ENCODE measurements at places on chromosomes 7 and 10. TPM values are rescaled to one million over a fixed set of nuclear protein-coding genes. Genes with fewer than 3 reads are reported as not detected.
A peak's percentile ranks its signal among the peaks of the same experiment; 100 is the strongest.

DNA sequence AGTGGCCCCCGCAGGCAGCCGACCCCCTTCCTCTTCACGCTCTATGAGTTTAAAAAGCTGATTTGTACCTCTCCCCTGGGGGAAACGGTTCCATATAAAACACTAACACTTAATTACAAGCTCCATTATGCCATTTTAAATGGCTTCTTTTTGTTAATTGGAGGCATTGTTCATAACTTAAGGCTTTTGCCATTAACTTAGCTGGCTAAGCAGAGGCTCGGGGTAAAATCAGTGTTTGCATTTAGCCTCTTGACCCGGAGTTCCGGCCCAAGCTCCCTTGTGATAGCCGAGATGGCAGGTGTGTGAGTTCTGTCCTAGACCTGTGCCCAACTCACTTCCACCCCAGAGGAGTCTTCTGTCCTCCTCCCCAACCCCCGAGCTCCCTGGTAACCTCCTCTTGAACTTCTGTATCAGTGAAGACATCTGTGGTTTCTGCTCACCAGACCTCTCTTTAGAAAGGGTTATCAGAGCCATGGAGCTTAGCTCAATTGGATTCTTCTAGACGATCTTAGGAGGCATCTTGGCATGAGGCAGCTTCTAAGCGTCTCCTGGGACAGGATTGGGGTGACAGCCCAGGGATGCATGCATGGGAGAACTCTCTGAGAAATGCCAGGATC is 34.2 kb upstream of the SH2B2 start:
- peak; percentile 68 for DNase-seq
- H3K27ac ChIP-seq, result no peak overlapping the region
- no peaks in the 10 kb centered on the region for H3K27me3 ChIP-seq
- H3K36me3 ChIP-seq, result peaks cover 14% of the 10 kb centered on the region

DNA sequence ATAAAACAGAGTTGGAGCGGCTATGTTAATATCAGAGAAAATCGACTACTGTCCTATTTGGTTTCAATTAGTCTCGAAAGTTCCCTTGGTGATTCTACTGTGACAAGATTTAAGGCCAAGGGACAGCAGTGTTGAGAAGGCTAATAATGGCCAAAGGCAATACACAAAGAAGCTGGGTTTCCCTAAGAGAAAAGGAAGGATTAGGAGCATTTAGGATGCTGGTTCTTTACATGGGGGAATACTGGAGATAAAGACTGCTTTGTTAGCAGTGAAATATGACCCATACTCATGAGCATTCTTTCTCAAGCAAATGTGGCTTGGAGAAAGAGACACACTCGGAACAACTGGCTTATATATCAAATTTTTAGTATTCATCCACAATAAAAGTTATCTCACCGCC is 32.2 kb downstream of the IQUB start:
- H3K36me3 ChIP-seq, result no peaks in the 10 kb centered on the region
- no peak for DNase-seq
- H3K27me3 ChIP-seq, result no peaks in the 10 kb centered on the region
- no peak overlapping the region for H3K27ac ChIP-seq
- no peak overlapping the region for H3K4me3 ChIP-seq
- H3K4me1 ChIP-seq, result no peaks in the 10 kb centered on the region

Gene RNF32
- 2.3 TPM for polyA plus RNA-seq

Gene SVOPL
- polyA plus RNA-seq, result not detected

- no peaks in the 10 kb centered on the region for H3K4me1 ChIP-seq
- H3K27ac ChIP-seq, result no peak overlapping the region
- H3K27me3 ChIP-seq, result no peaks in the 10 kb centered on the region
- DNase-seq, result no peak
- no peaks in the 10 kb centered on the region for H3K36me3 ChIP-seq
- H3K4me3 ChIP-seq, result no peak overlapping the region
Measured at GRCh38 chr7:22430457-22430856, 69.5 kb downstream of the STEAP1B start.

Gene MYL10
- not detected for polyA plus RNA-seq

DNA sequence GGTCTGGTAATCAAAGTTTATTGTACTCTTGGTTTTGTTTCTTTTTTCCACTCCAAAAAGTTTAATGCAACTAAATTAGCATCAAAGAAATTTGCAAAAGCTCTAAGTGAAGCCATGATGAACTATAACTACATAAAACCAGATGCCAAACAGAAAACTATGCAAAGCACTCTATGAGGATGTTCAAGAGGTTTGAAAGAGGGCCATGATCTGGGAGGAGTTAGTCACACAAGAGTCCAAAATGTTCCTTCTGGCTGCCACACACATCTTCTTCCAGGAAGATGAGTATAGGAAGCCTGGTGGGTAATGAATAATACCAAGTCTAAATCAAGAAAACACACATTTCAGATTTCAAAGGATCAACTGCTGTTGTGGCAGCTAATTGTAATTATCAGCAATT is 28.4 kb downstream of the GLI3 start:
- no peaks in the 10 kb centered on the region for H3K4me1 ChIP-seq
- no peak overlapping the region for H3K4me3 ChIP-seq
- no peaks in the 10 kb centered on the region for H3K36me3 ChIP-seq

DNA sequence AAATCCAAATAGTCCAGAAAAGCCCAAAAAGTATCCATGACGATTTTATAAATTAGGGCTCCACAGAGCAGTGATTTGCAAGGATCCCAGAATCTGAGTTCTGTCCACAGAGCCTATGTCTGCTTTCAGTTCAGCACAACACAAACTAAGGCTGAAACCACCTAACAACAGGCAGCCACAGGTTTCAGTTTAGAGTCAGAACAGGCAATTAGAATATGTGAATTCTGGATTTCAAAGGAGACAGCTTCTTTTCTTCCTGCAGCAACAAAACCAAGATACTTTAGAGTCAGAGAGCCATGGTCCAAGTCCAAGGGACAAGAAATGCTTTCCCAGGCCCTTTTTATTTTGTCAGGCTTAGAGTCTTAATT is 23.6 kb downstream of the IFIT3 start:
- H3K27me3 ChIP-seq, result no peaks in the 10 kb centered on the region
- no peak overlapping the region for H3K4me3 ChIP-seq
- H3K36me3 ChIP-seq, result no peaks in the 10 kb centered on the region

DNA sequence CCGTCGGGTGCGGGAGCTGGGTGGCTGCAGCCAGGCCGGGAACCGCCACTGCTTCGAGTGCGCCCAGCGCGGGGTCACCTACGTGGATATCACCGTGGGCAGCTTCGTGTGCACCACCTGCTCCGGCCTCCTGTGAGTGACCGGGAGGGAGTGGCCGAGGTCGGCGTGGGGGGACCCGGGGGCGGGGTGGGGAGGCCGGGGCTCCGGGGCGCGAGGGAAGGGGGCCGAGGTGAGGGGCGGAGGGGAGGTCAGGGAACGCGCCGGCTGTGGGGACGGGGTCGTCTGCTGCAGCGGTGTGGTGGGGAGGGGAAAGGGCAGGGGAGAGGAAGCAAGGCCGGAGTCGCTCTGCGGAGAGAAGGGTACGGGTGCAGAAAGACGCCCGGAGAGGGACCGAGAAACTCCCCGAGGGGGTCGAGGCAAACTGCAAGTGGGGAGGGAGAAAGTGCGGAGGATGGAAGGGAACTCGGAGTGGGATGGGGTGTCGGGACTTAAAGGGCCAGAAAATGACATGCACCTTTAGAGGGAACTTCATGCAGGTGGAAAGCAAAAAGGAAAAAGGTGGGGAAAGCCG is 518 bp downstream of the AGFG2 start:
- no peak overlapping the region for H3K27ac ChIP-seq
- H3K4me3 ChIP-seq, result peak overlapping the region; percentile 69
- peaks cover 15% of the 10 kb centered on the region for H3K4me1 ChIP-seq
- no peaks in the 10 kb centered on the region for H3K36me3 ChIP-seq
- H3K27me3 ChIP-seq, result no peaks in the 10 kb centered on the region

Gene CUZD1
- 0.89 TPM for polyA plus RNA-seq

Gene TLX1
- polyA plus RNA-seq, result 0.02 TPM

Gene NPFFR1
- not detected for polyA plus RNA-seq

DNA sequence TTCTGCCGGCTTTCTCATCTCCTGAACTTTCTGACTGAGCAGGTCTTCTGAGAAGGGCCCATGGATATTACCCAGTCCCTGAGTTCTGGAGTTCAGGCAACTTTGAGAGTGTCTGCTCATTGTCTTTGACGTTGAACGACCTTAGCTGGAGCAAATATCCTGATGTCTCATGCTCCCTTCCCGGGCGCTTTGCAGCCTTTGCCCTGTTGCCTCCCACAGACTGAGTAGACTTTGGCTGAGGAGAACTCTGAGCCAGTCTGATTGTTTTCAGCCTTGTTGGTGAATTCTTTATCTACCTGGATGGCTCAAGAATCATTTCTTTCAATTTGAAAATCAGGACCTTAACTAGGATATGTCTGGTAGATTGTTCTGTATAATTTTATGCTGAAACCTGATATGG is 353.7 kb downstream of the GLRX3 start:
- H3K4me1 ChIP-seq, result no peaks in the 10 kb centered on the region
- no peak overlapping the region for H3K27ac ChIP-seq
- no peaks in the 10 kb centered on the region for H3K27me3 ChIP-seq
- no peaks in the 10 kb centered on the region for H3K36me3 ChIP-seq
- DNase-seq, result no peak
- no peak overlapping the region for H3K4me3 ChIP-seq

GRCh38 chr10:107159871-107160270 is 4.6 kb downstream of the SORCS1 start:
- no peak overlapping the region for H3K27ac ChIP-seq
- H3K4me1 ChIP-seq, result no peaks in the 10 kb centered on the region
- DNase-seq, result no peak

DNA sequence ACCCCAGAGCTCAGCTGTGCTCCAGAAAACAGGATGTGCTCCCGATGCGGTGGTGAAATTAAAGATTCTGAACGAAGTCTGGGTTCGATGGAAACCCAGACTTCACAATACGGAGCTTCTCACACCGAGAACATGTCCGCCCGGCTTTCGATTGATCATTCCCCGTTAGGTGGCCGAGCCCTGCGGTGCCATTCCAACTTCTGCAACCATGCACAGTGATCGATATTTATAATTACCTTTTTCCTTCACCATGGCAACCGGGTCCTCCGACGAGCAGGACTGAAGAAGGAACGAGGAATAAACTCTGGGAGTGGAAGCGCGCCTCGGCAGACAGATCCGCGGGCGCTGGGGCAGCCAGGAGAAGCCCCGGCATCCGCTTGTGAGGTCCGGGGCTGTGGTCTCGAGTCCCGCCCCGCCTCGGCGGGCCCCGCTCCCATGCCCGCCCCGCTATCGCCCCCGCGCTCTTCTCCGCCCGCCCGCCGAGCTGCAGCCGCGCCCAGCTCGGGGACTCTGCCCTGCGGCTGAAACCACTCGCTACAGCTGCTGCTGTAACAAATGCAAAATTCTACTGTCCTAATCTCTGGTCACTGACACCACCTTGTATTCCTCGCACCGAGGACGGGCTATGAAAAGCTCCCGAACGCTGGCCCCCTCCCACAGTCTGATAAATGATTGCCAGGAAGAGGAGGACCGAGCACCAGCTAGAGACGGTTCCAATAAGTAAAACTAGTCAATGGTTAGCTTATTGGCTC is 26.2 kb downstream of the ABLIM1 start:
- no peak overlapping the region for H3K27ac ChIP-seq
- H3K36me3 ChIP-seq, result no peaks in the 10 kb centered on the region
- peak overlapping the region; percentile 68 for H3K4me3 ChIP-seq
- H3K27me3 ChIP-seq, result no peaks in the 10 kb centered on the region
- DNase-seq, result peak; percentile 87

DNA sequence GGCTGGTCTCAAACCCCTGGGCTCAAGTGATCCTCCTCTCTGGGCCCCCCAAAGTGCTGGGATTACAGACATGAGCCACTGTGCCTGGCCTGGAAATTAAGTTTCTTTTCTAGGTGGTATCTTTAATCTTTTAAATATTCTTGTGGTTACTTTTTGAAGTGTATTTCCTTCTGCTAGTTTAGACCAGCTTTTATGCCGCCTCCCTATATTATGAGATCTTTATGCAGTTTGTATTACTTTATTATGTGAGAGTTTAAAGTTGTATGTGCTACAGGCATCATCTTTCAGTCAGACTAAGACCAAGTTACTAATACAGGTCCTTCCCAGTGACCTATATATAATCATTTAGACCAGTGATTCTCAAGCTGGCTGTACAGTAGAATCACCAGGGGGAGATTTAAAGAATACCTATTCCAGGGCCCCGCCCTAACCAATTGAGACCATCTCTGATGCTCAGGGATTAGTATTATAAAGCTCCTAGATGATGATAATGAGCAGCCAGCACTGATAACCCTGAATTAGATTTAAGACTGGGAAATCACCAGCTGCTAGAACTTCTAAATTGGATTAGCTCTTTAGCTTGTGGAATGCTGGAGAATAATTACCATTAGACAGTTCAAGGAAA is 11.3 kb downstream of the INPP5F start:
- DNase-seq, result no peak
- H3K36me3 ChIP-seq, result no peaks in the 10 kb centered on the region
- peak overlapping the region; percentile 73 for H3K27ac ChIP-seq
- H3K4me1 ChIP-seq, result peaks cover 46% of the 10 kb centered on the region
- no peak overlapping the region for H3K4me3 ChIP-seq

GRCh38 chr7:127782075-127782474 is 130.1 kb downstream of the SND1 start:
- H3K4me1 ChIP-seq, result peaks cover 26% of the 10 kb centered on the region
- peak; percentile 72 for DNase-seq
- peaks cover 8% of the 10 kb centered on the region for H3K36me3 ChIP-seq

Gene ADAM22
- polyA plus RNA-seq, result 4.8 TPM

GRCh38 chr10:131082991-131083481 is 228.5 kb downstream of the TCERG1L start:
- no peaks in the 10 kb centered on the region for H3K4me1 ChIP-seq
- H3K27me3 ChIP-seq, result no peaks in the 10 kb centered on the region
- no peak overlapping the region for H3K27ac ChIP-seq
- H3K4me3 ChIP-seq, result no peak overlapping the region

DNA sequence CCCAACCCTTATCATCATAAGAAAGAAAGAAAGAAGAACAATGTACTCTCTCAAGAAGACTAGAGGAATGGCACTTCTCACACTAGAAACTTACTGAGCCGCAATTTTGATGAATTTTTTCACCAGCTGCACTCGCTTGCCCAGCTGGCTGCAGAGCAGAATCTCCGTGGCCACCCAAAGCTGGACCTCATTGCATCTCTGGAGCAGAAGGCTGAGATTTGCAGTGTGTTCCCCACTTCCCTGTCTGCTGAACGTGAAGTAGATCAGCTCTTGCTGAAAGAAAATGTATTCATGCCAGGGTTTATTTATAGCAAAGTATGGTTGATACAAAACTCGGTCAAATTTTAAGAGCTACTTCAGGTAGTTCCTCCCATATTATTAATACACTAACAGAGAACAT is 199.3 kb upstream of the CDCA7L start:
- H3K4me1 ChIP-seq, result peaks cover 18% of the 10 kb centered on the region
- H3K4me3 ChIP-seq, result no peak overlapping the region
- DNase-seq, result no peak
- H3K27ac ChIP-seq, result no peak overlapping the region
- H3K36me3 ChIP-seq, result no peaks in the 10 kb centered on the region

GRCh38 chr7:156781972-156782371 is 111.0 kb downstream of the LMBR1 start:
- peaks cover 47% of the 10 kb centered on the region for H3K4me1 ChIP-seq
- H3K27ac ChIP-seq, result no peak overlapping the region
- no peaks in the 10 kb centered on the region for H3K27me3 ChIP-seq
- DNase-seq, result no peak
- H3K4me3 ChIP-seq, result no peak overlapping the region

Gene HOXA9
- polyA plus RNA-seq, result not detected

DNA sequence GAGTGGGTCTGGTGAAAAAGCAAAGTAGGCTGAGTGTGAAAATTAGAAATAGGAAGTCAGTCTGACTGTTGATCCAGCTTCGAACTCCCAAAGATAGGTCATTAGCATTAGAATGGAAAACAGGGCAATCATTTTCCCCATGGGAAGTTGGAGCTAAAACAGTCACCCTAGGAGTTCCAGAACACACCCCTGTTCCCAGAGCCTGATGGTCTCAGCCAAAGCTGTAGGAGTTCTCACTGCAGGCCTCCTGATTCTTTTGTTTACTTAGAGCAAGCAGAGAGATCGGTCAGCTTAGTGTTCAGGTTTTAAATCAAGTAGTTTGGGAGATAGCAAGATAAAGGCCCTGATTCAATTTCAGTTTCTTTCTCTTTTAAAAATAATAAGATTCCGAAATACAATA is 28.8 kb upstream of the JCAD start:
- H3K27ac ChIP-seq, result no peak overlapping the region
- H3K36me3 ChIP-seq, result no peaks in the 10 kb centered on the region
